IPS DF 6.9 (cell line): ENCODE measurements at places on chromosomes 13 and 19.

DNA sequence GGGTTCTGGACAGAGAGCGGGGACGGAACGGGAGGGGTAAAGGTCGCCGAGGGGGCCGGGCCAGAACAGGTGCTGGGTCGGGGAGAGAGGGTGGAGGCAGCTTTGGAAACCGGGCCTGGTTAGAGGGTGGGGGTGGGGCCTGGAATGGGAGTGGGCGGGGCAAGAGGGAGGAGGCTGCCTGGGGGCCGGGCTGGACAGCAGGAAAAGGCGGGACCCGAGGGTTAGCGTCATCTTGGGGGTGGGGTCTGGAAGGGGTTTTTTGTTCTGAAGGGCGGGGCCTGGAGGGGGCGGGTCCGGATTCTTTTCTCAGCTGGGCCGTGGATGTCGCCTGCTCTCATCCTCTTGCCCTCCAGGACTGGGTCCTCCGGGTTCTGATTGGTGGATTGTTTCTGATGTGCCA, 4.3 kb upstream of the ZNF813 start:
- peak; percentile 41 for DNase-seq

GRCh38 chr13:41413872-41414271, 43.5 kb upstream of the RGCC start:
- no peak for DNase-seq

- DNase-seq, result no peak
Observed at GRCh38 chr19:7521551-7522071, 813 bp upstream of the MCOLN1 start.

DNA sequence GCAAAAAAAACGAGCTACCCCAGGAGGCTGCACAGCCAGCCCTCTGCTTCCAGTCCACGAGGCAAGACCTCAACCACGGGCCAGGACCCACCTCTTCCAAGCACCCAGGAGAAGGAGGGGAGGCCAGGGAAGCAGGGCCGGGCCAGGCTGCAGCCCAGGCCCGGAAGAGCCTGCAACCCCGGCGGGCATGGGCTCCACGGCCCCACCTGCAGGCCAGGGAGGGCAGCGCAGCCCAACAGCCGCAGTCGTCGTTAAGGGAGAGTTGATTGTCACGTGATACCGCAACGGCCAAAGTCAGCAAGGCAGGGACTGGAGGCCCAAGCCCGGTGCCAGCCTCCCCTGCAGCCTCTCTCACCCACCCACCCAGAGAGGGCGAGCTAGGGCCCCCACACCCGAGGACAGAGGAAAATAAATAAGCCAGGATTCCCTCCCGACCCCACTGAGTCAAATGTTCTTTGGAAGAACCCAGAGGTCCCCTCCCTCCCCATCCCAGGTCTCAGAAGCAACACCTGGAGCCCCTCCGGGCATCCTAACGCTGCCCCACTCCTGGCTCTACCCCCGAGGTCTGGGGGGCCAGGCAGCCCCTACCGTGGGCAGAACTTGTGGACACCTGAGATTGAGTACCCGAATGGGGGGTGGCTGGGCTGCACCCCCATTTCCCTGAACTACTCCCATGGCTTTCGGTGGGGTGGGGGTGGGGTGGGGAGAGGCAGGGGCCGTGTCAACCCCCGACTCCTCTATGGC, 5.2 kb upstream of the REXO1 start:
- no peak for DNase-seq

DNA sequence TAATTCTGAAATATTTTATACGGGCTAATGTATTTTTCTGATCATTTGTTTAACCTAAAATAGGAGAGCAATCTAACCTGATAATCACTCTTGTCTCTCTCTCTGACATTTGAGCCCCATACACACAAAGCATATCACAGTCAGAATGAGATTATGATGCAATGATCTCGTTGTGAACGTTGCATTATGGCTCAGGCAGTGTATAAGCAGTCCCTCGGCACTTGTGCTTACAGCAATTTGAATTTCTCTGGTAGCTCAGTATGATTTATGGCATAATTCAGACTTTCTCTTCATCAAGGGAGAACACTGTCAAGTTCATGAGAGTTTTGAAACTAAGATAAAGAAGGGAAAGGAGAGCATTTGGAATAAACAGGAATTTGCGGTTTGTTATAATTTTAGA, 256.1 kb downstream of the DACH1 start:
- no peak for DNase-seq

- DNase-seq, result no peak
Observed at GRCh38 chr19:47896773-47897172, 10.7 kb upstream of the SULT2A1 start.
